Body of pancreas (tissue), 4 donors: ENCODE measurements at places on chromosomes 4 and X.

- peak; percentile 63 for DNase-seq
These were observed 5.5 kb upstream of the ING2 start for GRCh38 chr4:183499389-183499788.

GRCh38 chr4:151021637-151022334 lies 6.7 kb upstream of the LRBA start:
- DNase-seq = no peak

DNA sequence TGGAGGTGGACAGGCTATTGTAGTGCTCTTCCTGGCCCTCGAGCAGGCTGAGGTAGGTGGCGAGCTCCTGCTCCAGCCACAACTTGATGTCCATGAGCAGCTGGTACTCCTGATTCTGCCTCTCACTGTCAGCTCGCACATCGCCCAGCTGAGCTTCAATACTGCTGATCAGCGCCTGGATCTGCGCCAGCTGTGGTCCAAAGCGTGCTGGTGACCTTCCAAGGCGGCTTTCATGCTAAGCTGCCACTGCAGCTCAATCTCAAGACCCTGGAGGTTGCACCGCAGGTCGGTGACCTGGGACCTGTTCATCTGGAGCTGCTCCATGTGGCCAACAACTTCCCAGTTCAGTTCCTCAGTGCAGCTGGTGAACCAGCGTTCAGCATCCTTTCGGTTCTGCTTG lies 31.2 kb downstream of the LRIT3 start:
- peak; percentile 84 for DNase-seq

- peak; percentile 28 for DNase-seq
These were observed 8.7 kb downstream of the KIAA1210 start for GRCh38 chrX:119118780-119119395.

- peak; percentile 56 for DNase-seq
These were observed 153.8 kb downstream of the NR3C2 start for GRCh38 chr4:148288448-148288847.
